ENCODE measurements at places on chromosomes 7 and 10.

DNA sequence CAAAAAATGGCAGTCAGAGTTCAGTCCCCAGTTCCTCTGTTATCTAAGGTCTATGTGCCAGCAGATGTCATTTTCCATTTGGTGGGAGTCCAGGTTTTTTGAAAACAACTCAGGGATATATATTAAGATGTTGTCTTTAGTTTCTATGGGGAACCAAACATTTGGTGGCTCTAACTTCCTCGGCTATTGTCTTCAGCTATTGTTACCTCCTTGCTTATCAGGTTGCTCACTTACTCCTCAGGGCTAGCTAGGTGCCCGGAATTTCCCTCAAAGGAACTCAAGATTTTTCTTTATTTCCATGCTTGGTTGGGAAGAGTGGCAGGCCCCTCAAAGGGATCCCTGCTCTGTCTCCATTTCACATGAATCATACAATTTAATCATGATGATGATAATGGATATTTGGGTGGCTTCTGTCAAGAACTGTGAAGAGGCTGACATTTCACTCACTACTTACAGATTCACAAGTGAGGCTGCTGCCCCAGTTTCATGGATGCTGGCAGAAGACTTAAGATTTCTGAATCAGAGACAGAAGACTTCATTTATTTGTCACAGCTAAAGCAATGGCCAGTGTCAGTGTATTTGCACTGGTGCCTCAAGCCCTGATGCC is 182.8 kb downstream of the PKD1L1 start:
- DNase-seq, result no peak

DNA sequence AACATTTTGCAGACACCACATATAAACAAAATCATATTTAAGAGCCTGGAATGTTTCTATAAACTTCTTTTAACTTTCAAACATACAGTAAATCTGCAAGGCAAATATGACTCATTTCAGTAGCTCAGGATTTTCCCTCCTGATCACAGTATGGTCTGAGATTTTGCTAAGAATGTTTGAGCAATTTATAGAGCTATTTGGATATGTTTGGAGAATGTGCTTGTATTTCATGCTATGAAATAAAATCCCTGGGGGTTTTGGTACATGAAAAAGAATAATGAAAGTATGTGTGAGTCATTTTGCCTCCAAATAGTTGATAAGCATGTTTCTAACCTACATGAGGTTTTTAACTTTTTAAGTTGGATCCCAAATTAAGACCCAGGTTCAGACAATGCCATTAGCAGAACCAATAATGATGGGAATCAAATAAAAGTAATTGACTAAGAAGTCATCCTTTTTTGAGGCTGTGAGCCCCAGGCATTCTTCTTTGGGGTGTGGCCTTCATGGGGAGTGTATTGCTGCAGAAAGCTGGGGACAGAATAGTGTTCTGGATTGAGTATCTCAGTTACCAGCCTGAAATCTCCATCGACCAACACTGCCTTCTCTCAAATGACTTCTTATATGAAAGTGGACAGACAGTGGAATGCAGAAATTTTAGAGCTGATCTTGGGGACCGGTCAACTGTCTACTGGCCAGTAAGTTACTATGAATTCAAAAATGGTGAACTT is 66.1 kb upstream of the AGBL3 start:
- no peak for DNase-seq

DNA sequence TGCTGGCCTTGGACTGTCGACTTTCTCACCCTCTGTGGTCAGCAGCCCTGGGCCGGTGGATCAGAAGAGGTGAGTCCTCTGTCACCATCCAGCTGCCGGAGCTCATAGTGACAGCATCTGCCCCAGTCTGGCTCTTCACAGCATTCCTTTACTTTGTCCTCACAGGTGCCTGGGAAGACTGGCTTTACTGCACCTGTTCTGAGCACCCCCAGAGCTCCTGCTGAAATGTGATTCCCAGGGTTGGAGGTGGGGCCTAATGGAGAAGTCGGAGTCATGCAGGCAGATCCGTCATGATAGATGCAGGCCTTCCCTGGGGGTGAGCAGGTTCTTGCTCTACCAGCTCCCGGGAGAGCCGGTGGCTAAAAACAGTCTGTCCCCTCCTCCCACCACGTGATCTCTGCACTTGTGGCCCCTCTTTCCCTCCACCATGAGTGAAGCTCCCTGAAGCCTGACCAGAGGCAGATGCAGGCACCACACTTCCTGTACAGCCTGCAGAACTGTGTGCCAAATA is 171.5 kb downstream of the ZMYND11 start:
- no peak for DNase-seq

GRCh38 chr7:123797673-123798531 is 47.1 kb upstream of the HYAL4 start:
- DNase-seq, result no peak

DNA sequence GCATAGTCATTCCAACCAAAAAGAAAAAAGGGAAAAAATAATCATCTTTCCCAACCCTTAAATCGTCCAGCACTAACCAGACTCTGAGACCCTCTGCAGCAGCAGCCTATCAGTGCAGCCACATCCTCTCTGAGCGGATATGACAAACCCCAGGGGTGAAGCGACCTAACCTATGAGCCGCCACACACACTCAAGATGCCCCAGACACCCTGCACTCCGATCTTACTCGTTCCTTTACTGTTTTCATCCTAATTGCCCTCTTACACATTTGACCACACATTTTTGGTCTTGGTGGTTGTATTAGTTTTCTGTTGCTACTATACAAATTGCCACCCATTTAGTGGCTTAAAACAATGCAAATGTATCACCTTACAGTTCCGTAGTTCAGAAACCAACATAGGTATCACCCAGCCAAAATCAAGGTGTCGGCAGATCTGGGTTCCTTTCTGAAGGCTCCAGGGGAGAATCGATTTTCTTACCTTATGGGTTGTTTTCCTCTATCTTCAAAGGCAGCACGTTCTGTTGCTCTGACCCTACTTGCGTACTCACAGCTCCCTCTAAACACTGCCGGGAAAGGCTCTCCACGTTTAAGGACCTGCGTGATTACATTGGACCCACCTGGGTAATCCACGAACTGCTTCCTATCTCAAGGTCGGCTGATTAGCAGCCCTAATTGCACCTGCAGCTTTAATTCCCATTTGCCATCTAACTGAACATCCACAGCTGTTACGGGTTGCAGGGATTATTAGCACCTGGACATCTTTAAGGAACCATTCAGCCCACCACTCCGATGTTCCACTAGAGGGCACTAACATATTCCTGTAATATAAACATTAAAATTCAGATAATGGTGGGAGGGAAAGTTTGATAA is 37.3 kb upstream of the PRSS1 start:
- peak; percentile 32 for DNase-seq

DNA sequence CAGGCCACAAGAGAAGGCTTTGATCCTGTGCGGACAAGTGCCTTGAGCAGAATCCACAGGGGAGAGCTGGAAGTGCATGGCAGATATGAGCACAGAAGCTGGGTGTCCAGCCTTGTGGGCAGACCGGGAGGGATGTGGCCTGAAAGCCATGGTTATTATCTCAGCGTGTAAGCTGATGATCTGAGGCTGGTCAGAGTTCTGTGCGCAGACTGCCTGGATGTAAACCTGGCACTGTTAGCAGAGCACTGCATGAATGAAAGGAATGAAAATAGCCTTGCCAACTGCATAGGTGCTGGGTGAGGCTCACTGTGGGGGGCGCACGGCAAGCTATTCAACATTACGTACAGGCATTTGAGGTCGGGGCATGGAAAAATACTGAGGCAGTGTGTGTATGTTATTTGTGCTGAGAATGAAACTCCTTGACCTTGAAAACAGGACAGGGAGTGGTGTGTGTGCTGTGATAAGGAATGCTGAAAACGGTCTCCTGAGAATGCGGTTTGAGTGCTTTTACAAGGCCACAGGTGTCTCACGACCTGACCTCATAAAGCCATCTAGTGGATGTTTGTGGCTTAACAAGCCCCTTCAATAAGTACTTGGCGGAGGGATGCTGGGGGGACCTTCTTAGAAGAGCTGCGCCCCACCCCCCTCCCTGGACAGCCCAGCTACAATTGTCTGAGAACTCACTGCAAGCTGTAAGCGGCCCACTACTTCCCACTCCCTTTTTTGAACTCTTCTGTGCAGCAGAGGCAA is 18.7 kb downstream of the AKR1C1 start:
- no peak for DNase-seq

GRCh38 chr7:5388273-5388901 is 35.2 kb downstream of the TNRC18 start:
- no peak for DNase-seq

DNA sequence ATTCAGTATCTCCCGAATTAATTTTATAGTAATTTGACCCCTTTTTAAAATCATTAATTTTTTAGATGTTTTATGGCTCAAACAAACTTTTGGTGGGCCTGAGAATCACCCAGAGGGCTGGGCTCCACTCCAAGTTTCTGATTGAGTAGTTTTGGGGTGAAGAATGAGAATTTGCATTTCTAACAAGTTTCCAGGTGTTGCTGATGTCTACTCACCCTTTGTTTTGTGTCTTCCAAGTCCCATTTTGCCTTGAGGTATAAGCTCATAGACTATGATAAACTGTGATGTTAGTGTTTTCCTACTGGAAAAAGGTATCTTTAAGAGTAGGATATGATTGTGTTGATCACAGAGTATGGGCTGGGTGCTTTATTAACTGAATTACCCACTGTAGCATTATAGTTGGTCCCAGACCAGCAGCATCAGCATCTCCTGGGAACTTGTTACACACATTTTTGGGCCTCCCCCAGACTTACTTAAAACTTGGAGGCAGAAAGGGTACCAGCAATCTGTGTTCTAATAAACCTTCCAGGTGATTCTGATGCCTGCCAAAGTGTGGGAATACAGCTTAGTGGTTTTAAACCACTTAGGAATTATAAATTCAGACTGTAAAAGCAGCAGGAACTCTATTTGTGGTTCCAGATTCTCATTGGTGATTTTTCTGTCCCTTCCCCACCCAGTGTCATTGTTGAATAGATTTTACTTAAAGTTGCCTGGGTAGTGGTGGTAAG is 19.1 kb downstream of the ZNRF2 start:
- DNase-seq, result no peak

DNA sequence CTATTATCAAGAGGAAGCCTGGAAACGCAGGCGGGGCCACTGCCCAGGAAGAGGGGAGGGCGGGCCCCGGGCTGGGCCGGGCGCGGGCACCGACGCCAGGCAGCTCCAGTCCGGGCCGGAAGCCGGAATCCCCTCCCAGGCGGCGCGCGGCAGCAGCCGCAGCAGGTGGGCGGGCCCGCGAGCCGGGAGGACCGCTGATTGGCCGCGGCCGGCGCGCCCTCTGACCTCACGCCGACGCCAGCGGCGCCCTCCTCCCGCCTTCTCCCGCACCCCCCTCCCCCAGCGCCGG is 438 bp downstream of the BCL7B start:
- peak; percentile 92 for DNase-seq

DNA sequence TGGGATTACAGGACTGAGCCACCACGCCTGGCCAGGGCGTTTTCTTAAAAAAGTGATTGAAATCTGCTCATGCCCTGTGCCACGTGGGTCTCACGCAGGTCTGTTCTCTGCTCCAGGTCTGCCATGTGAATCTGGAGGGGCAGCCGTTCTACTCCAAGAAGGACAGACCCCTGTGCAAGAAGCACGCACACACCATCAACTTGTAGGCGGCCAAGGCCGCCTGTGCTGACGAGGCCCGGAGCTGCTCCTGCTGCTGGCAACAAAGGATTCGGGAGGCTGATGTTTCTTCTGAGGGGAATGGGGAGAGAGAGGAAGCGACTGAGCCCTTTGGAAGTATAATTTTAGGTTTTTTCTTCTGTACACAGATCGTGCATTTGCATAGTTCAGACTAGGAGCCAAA is 23.6 kb upstream of the BMPR1A start:
- no peak for DNase-seq

GRCh38 chr10:124561206-124561605 is 99.6 kb downstream of the LHPP start:
- no peak for DNase-seq

DNA sequence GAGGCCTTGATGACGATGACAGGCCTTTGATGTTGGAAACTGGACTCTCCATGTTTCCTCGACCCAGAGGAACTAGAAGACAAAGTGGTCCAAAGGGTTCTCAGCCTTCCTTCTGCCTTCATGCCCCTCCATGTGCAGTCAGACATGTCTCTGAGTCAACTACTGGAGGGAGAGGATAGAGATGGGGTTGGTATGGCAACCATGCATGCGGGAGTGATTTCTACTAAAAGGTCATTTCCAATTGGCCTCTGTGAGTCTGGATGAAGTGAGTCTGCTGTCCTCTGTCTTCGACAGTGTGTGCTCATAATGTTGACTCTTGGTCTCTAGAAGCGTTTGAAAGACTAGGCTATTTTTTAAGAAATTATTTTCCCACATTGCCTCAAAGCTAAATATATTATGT is 29.2 kb downstream of the STK17A start:
- DNase-seq, result no peak

DNA sequence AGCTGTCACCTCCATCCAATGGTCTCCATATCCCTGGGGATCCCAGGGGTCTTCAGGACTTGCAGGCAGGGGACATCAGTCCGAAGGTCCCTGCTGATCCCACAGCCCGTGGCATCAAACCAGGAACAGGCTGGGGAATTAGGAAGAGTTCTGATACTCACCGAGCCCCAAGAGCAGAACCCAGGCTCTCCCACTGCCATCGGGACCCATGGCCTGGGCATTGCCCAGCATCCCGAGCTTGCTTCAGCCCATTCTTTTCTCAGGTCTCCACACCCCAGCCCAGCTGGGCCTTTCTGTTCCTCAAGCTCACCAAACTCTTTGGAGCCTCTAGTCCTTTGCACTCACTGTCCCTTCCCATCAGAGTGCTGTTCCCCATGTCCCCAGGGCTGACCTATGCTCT is 280.9 kb downstream of the GRID1 start:
- no peak for DNase-seq

DNA sequence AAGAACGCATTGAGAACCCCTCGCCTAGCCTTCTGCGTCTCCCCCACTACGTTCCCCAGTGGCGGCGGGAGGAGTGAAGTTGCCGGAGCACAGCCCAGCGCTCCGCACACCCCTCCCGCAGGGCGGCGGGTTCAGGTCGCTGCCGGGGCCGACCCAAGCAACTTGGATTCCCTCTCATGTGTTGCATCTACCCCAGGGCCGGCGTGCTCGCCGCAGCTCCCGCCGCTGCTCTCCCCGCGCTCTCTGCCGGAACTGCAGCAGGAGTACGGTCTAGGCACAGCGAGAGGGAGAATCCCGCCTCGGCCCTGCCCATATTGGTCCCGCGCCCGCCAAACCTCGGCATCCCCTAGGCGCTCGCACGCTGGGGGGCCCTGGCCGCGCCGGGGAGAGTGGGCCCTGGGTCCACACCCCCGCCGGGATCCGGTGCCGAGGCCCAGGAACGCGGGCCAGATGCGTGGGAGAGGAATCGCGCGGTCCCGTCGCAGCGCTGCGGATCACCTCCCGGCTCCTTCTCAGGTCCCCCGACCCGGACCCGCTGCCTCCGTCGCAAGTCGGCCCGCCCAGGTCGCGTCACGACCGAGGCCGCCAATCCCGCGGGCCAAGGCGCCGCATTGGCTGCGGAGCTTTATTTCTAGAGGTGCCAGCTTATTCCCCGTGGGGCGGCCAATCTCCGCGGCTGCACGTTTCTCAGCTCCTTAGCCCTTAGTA is 648 bp upstream of the TMEM243 start:
- peak; percentile 80 for DNase-seq

DNA sequence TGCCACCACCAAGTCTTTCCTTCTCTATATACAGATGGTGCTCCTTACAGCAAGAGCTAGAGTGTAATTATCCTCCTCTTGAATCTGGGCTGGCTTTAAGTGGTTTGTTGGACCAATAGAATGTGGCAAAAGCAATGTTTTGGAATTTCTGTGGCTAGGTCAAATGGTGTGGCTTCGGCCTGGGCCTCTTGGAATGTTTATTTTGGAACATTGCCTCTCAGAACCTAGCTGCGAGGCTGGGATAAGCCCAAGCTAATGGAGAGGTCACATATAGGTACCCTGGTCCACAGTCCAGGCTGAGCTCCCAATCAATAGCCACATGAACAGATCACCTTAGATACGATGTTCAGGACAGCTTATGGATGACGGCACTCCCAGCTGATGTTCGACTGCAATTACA is 556.7 kb downstream of the TYW1 start:
- no peak for DNase-seq

All from CD4-positive, alpha-beta T cell treated with Interleukin-6 at 100 ng/mL for 8 hours (primary cell).